ENCODE measurements at places on chromosomes 5 and 9. TPM values are rescaled to one million over a fixed set of nuclear protein-coding genes. Genes with fewer than 3 reads are reported as not detected.

OR1J2 gene
- total RNA-seq: not detected

PCDHGA6 gene
- total RNA-seq: 1.6 TPM

GNA14 gene
- total RNA-seq: 0.20 TPM

PCDHA9 gene
- 0.07 TPM for total RNA-seq

GMCL2 gene
- not detected for total RNA-seq

FYB1 gene
- total RNA-seq: 5.6 TPM

SPINK13 gene
- not detected for total RNA-seq

SLC4A9 gene
- not detected for total RNA-seq

C1QTNF3 gene
- total RNA-seq: not detected

DNA sequence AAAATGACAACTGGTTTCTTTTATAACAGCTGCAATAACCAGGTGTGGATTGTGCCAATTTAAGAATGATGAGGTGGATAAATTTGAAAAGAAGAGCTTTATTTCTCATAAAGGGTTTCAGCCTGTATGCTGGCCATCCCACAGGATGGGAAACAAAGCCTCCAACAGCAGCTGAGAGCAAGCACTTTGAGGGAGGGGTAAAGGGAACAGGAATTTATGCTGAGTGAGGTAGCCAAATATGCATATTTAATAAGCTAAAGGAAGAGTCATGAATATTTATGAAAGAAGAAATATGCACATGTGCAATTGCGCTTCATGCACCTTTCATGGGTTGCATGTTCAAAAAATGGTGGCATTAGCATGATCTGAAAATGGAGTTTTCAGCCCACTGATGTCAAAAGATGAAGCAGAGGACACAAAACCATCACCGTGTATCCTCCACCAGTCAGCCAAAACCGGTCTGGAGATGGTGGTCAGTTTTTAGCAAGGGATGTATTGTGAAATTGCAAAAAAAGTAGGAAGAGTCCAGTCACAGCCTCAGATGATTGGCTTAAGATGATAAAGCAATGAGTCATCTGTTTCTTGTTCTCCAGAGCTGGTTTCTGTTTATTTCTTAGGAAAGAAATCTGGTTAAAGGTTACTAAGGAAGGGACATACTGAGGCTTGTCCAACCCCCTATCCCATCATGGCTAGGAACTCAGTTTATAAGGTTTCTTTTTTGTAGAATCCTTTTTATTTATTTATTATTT, 47.9 kb downstream of the DEPDC1B start:
- H3K36me3 ChIP-seq: no peaks in the 10 kb centered on the region
- no peaks in the 10 kb centered on the region for H3K4me1 ChIP-seq
- no peak for DNase-seq
- H3K4me3 ChIP-seq: no peak overlapping the region
- H3K27me3 ChIP-seq: no peaks in the 10 kb centered on the region

DNA sequence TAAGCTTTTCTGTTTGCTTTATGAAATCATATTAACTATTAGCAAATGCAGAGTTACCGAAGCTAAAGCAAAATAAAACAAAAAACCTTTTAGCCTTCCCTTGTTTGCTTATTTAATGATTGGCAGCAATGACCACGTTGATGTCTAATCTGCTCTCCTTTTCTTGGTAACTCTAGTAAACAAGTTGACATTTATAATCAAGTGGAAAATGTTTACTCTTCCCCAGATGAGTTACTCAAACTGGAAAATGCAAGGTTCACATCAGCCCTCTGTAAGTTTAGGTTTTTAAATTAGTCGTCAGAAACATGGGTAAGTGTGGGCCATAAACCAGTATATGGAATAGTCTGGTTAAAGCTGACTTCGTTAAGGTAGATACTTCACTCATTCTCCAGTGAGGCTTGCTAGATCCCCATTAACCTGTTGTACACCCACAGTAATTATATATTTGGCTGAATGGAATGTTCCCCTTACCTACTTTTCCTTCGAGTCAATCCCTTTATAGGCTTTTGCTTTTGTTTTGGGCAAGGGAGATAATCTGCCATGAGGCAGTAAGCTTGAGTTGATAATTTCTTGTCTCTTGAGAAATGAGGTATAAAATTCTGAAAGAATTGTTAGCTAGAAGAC, 100.9 kb downstream of the GDNF start:
- no peak overlapping the region for H3K4me3 ChIP-seq
- no peak for DNase-seq
- H3K27ac ChIP-seq: peak overlapping the region; percentile 56
- H3K27me3 ChIP-seq: no peaks in the 10 kb centered on the region

- H3K36me3 ChIP-seq: no peaks in the 10 kb centered on the region
- no peaks in the 10 kb centered on the region for H3K4me1 ChIP-seq
- H3K27ac ChIP-seq: no peak overlapping the region
- DNase-seq: no peak
Measured at GRCh38 chr9:111839387-111839786, 44.6 kb upstream of the SHOC1 start.

DNA sequence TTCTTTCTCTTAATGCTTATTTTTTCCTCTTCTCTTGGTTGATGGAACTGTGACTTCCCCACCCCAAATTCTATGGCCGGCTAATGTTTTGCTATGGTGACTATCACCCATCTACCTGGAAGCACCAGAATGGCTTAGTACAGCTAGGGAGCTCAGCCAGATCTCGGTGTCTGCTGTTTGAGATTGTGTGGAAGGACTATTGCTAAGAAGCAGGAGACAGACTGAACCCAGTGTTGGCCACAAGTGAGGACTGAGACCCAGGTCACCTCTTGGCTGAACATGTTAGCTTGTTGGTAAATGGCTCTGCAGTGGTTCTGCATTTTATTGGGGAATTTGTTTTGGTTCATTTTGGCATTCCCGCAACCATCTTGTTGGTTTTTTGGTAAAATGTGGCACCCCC, 2.7 kb downstream of the PRRC2B start:
- no peaks in the 10 kb centered on the region for H3K27me3 ChIP-seq
- DNase-seq: no peak
- no peak overlapping the region for H3K4me3 ChIP-seq
- no peaks in the 10 kb centered on the region for H3K36me3 ChIP-seq

GRCh38 chr5:107930092-107930491, 259.4 kb upstream of the EFNA5 start:
- no peaks in the 10 kb centered on the region for H3K36me3 ChIP-seq
- no peak overlapping the region for H3K4me3 ChIP-seq
- no peaks in the 10 kb centered on the region for H3K27me3 ChIP-seq
- DNase-seq: no peak

DNA sequence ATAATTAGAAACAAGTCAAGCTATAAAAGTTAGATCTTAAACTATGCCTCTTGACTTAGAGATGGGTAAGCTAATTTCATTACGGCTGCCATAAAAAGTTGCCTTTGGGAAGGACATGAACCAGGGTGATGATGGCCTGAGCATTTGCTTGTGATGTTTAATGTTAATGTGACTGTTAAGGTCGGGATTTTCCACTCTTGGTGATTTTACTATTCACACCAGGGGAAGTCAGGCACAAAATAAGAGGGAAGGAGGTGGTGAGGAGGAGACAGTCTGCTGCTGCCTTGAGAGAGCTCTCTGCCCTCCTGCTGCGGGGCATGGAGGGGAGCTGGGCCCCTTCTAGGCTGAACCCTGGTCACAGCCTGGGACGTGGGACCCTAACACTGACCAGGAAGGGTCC, 34.4 kb downstream of the AHRR start:
- peaks cover 7% of the 10 kb centered on the region for H3K27me3 ChIP-seq
- H3K36me3 ChIP-seq: no peaks in the 10 kb centered on the region
- H3K4me3 ChIP-seq: no peak overlapping the region
- H3K27ac ChIP-seq: no peak overlapping the region
- H3K4me1 ChIP-seq: no peaks in the 10 kb centered on the region

DNA sequence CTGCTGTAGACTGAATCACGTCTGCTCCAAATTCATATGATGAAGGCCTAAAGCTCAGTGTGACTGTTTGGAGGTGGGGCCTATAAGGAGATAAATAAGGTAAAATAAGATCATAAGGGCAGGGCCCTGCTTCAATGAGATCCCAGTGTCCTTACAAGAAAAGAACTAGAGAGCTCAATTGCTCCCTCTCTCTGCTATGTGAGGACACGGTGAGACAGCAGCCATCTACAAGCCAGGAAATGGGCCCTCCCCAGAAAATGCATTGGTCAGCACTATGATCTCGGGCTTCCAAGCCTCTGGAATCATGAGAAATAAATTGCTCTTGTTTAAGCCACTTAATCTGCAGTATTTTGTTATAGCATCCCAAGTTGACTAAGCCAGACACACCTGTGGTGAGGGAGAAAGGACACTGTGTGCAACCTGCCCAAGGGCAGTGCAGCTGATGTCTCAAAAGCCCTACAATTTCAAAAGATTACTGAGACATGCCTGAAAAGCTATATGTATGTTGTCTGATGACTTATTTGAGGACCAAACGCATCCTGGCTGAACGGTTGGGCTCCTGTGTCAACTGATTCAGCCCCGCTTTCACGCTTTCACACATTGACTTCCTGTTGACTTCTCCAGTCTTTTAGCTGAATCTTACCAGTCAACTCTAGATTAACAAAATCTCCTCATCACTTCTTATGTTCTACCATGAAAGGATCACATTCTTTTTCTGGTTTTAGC, 13.2 kb downstream of the GZMK start:
- no peaks in the 10 kb centered on the region for H3K4me1 ChIP-seq
- H3K27ac ChIP-seq: no peak overlapping the region
- H3K36me3 ChIP-seq: no peaks in the 10 kb centered on the region
- H3K27me3 ChIP-seq: no peaks in the 10 kb centered on the region
- H3K4me3 ChIP-seq: no peak overlapping the region

DNA sequence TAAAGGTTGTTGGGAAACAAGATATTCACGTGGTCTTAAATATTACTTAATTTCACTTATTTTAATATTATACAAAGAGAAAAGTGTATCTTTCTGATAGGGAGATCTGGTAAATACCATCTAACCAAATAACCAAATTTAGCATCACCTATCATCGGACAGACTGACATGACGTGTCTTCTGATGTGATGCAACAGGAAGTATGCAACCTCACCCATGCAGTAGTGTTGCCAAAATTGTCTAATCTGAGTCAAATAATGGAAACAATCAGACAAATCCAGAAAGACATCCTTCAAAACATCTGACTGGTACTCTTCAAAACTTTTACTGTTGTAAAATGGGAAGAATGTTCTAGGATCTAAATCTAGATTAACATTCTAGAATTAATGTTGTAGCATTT, 148.0 kb downstream of the FGF1 start:
- H3K36me3 ChIP-seq: no peaks in the 10 kb centered on the region
- H3K4me3 ChIP-seq: no peak overlapping the region
- H3K27ac ChIP-seq: no peak overlapping the region
- DNase-seq: no peak
- no peaks in the 10 kb centered on the region for H3K27me3 ChIP-seq

DNA sequence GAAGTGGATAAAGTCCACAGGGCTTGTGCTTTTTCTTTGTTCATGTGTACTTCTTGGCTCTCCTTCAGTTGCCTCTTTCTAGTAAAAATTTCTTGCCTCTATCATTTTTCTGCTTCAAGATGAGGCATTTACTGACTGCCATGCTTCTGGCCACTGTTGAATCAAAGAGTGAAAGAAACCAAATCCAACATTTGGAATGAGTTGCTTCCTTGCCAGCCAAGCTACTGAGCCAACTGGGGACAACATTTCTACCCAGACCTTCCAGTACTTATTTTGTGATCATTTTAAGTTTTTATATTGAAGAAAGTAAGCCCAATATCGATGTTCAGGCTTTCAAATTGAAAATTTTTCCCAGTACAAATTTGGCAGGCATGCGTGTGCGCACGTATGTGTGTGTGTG, 73.2 kb downstream of the SNCAIP start:
- H3K27ac ChIP-seq: no peak overlapping the region
- no peak for DNase-seq
- no peaks in the 10 kb centered on the region for H3K4me1 ChIP-seq
- no peaks in the 10 kb centered on the region for H3K27me3 ChIP-seq
- no peak overlapping the region for H3K4me3 ChIP-seq
- H3K36me3 ChIP-seq: no peaks in the 10 kb centered on the region

GRCh38 chr5:90293931-90294330, 115.6 kb downstream of the CETN3 start:
- DNase-seq: no peak
- H3K27ac ChIP-seq: no peak overlapping the region
- no peaks in the 10 kb centered on the region for H3K27me3 ChIP-seq
- no peaks in the 10 kb centered on the region for H3K4me1 ChIP-seq
- no peak overlapping the region for H3K4me3 ChIP-seq

GRCh38 chr5:126866851-126867636, 90.1 kb downstream of the LMNB1 start:
- DNase-seq: no peak
- H3K36me3 ChIP-seq: no peaks in the 10 kb centered on the region
- H3K4me1 ChIP-seq: peaks cover 4% of the 10 kb centered on the region

- H3K27ac ChIP-seq: no peak overlapping the region
- H3K4me3 ChIP-seq: no peak overlapping the region
- no peak for DNase-seq
- H3K27me3 ChIP-seq: no peaks in the 10 kb centered on the region
- H3K36me3 ChIP-seq: no peaks in the 10 kb centered on the region
Measured at GRCh38 chr5:33282696-33283095, 158.1 kb upstream of the TARS1 start.

DNA sequence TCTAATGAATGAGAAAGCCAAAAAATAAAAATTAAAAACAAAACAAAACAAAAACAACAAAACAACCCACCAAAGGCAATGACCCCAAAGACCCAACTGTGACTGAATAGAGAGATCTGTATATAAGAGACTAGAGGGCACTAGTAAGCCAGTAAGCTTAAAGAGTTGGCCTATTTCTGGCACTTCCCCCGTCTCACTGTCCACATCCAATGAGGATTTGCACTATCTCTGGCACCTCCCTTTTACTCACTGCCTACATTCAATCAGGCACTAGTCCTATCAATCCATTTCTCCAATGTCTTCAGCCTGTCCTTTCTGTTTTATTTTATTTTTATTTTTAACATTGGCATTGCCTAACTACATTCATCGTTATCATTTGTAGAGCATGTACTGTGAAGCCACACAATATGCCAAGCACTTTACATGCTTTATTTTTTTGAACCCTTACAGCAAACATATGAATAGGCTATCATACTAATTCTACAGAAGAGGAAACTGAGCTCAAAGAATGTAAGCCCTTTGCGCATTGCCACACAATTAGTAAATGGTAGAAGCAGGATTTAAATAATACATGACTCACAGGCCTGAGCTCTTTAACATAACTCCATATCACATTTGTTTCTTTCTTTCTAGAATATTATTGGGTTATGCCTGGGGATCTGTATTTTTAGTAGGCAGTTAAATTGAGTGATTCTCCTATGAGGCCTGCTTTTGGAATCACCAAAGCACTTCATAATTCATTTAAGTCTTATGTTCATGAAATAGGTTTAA, 70.0 kb downstream of the C6 start:
- H3K4me3 ChIP-seq: no peak overlapping the region
- H3K27me3 ChIP-seq: no peaks in the 10 kb centered on the region
- H3K36me3 ChIP-seq: no peaks in the 10 kb centered on the region
- H3K4me1 ChIP-seq: no peaks in the 10 kb centered on the region
- H3K27ac ChIP-seq: no peak overlapping the region
- no peak for DNase-seq

DNA sequence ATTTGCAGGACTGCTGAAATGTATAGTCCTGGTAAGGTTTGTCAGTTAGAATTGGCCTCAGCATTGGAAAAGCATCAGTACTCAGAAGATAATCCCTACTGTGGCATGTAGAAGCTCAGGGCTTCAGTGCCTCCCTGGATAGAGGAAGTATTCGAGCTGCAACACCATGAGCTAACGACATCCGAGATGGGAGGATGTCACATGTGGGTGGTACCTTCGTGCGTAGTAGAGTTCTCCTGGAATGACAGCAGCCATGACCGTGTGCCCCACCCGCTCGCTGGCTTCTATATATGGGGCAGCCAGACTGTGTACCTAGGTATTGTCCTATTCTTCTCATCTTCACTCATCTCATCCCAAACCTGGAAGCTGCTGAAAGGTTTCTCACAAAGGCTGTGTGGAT, 345.8 kb upstream of the KLF9 start:
- no peak overlapping the region for H3K4me3 ChIP-seq
- no peaks in the 10 kb centered on the region for H3K27me3 ChIP-seq
- H3K27ac ChIP-seq: no peak overlapping the region
- no peak for DNase-seq
